Endodermal cell (in vitro differentiated cells): ENCODE measurements at places on chromosomes 5 and 9. TPM values are rescaled to one million over a fixed set of nuclear protein-coding genes. Genes with fewer than 3 reads are reported as not detected.

- no peak for DNase-seq
Observed at GRCh38 chr9:80791836-80792235, 897.5 kb downstream of the TLE1 start.

The SLC12A7 gene
- total RNA-seq: 38.4 to 62.7 TPM (median 61.6 TPM) in 3 replicates

- no peak for DNase-seq
Observed at GRCh38 chr5:149217096-149217802, 54.4 kb upstream of the AFAP1L1 start.

DNA sequence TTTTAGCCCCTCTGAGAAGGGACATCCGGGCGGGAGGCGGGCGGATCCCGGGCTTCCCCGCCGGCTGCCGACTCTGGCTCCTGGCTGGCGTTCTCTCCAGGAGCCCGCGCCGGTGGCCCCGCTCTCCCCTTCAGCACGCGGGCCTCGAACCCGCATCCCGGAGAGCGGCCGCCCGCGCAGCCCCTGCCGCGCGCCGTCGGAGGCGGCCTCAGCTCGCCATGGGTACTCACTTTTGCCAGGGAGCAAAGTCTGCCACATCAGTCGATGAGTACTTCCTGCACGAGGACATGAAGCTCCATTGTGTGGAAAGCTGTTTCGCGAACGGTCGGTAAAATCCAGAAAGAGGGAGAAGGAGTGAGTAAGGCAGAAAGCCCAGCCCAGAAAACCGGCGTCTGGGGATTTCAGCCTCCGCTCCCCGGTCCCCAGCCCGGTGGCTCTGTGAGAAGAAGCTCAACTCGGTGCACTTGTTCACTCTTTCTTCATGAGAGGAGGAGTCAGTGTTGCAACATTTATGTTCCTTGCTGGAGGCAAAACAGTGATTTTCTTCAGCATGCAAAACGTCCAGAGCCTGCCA is at the start of gene PRLR:
Gene PRLR, minus strand, starts transcription at position 450 of the 574 bp plus-strand sequence. CDS start 140,867 bp downstream, outside the sequence.
- DNase-seq: peak; percentile 73

The PDZD2 gene
- total RNA-seq: 12.6 and 14.6 TPM in 2 replicates

- no peak for DNase-seq
Observed at GRCh38 chr9:18890372-18890771, 142.6 kb downstream of the SAXO1 start.

DNA sequence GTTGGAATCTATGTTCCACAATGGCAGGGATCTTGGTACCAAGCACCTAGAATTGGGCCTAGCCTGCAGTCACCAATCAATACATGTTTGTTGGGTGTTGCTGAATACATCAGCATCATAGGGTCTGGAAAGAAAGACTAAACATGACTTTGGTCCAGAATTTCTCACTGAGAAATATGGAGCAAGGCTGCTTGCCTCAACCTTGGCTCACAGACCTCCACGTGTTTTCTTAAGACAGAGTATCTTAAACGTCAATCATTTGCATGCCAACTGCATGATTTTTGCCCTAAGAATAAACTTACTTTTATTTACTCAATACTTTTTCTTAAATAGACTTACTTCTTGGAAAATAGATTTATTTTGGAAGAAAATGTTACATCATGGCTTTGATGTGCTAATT is 22.7 kb upstream of the TRAF1 start:
- DNase-seq: no peak
